SHP77 treated with DMSO at 0.1 percent for 48 hours (cell line): ENCODE measurements at places on chromosomes 2 and 18.

DNA sequence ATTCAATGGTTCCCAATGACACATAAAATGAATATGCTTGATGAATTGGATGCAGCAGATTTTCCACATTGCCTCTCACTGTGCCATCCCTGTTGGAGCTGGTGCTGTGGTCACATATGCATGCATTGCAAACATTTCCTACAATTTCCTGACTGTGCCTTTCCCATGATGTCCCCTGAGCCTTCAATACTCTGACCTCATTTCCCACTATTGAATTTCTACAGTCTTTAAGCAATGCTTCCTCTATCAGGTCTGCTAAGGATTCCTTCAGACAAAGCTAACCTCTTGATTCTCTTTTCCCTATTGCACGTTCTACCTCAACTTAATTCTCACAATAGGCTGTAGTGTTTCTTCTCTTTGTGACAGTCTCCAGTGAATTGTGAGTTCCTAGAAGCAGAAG, 342.5 kb upstream of the CRIM1 start:
- DNase-seq, result no peak

- DNase-seq, result no peak
These were observed 38.4 kb downstream of the KIDINS220 start for GRCh38 chr2:8799004-8799403.

DNA sequence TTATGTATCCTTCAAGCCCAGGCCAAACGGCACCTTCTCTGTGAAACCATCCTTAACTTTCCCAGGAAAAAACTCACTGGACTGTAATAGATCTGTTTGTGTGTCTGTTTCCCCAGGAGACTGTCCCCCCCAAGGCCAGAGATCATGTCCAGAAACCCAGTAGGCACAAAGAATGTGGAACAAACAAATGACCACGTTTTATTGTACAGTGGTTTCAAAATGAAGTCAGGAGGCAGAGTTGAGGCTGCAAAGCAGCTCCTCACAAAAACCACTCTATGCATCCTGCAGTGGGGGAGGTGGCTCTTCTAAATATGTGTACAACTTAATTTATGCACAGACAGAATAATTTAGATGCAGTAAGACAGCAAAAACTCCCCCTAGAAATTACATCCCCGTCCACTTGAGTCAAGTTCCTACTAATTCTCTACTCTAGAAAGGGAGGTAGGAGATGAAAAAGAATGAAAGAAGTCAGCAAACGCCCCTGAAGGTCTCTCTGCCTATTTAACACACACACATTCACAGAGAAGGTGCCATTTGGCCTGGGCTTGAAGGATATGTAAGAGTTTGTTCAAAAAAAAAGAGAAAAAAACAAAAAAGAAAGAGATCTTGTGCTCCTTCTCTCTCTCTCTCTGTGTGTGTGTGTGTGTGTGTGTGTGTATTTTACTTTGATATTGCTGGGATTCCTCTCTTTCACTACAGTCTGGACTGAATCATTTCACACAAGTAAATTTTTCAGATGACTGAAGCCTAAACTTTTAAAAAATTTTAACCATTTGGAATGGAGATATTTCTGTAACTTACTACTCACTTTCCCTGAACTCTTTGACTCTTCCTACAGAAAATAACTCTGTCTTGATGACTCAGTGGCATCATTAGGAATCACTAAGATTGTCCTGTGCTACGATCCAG, 19.5 kb downstream of the BCL2 start:
- no peak for DNase-seq

DNA sequence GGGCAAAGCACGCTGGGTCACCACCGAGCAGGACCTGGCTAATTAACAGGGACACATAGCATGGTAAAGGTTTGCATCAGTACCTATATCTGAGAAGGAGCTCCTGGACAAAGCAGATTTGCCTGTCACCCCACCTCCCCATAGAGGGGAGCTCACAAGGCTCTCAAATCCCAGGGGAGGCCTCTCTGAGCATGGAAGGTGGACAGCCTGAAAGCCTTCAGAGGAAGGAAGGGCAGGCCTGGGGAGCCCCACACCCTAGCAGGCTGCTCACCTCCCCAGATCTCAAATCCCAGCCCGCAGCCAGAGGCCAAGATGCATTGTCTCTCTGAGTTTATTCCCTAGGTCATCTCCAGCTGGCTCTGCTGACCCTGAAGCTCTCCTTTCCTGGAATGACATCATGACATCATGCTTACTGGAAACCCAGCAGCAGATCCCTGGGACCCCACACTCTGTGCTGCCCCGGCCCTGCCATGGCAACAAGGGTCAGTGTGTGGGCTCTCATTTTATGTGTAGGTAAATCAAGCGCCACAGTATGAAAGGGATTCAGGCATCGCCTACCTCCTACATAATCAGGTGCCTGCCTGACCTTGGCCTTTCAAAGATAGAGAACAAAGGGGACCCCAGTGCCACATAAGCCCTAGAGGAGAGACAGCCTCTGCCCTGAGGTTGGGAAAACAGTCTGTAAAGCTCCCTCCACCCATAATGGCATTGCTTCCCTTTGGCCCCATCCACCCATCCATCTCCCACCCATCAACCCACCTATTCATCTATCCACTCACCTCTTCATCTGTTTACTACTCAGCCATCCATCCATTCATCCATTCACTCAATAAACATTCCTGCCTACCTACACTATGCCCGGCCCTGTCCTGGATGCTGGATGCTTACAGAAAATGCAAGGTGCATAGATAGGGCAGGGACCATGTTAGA, 15.7 kb upstream of the TEX51 start:
- DNase-seq, result no peak

DNA sequence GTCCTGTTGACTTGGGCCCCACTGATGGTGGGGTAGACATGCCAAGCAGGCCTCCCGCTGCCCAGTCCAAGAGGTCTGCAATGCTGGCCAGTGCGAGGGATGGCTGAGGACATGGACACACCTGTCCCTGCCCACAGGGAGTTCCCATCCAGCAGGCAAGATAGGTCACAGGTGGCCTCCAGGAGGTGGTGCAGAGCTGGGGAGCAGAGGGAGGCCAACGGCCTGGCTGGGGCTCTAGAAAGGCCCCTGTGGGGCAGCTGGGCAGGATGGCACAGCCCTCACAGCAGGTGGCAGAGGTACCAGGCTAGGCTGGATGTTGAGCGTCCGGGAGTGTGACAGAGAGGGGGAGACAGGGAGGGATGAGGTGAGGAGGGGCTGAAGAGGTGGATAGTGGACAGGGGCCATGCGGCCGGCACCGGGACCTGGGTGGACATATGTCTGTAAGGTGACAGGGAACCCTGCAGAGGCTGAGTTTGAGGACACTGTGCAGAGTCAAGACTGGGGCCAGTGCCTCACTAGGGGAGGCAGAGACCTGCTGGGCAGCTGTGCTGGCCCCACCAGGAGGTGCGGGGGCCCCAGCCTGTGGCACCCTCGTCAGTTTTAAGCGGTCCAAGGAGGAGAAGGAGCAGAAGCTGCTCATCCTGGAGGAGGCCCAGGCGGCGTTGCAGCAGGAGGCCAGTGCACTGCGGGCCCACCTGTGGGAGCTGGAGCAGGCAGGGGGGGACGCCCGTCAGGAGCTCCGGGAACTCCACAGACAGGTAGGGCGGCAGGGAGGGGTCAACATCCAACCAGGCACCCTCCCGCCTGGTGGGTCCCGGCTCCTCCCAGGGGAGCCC, 34.3 kb upstream of the SNED1 start:
- no peak for DNase-seq

DNA sequence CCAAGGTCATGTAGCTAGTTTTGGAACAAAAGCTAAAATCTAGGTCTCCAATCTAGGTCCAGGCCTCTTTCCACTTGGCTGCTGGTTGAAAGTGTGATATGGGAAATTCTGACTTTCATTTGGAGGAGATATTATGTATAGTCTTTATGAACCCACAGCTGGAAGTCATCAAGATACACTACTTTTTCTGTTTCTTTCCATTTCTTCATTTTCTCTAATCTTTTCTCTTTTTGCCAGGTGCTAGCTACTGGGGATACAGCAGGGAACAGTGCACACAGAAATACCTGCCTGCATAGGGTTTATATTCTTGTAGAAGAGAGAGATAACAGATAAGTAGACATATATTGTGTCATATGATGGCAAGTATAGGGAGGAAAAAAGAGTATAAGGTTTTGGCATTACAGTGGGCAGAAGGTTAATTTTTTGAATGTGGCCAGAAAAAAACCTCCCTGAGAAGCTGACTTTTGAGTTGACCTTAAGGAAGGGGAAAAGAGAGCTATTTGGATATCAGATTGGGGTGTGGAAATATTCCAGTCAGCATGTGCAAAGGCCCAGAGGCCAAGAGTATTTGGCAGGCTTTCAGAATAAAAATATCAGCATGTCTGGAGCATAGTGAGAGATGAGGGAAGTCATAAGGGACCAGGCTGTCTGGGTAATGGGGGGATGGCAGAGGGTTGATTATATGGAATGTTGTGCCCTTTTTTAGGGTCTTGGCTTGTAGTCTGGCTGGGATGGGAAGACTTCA, 15.6 kb downstream of the IL1R1 start:
- no peak for DNase-seq

- no peak for DNase-seq
These were observed 382.6 kb upstream of the ZNF804A start for GRCh38 chr2:184215745-184216144.

- DNase-seq, result peak; percentile 18
These were observed 455.1 kb upstream of the DDX18 start for GRCh38 chr2:117359266-117359914.

GRCh38 chr2:236717729-236718128, 148.1 kb downstream of the ACKR3 start:
- DNase-seq, result no peak

- DNase-seq, result no peak
These were observed 146.1 kb upstream of the LINC00305 start for GRCh38 chr18:64294967-64295366.

GRCh38 chr18:40197711-40198110, 1757.3 kb upstream of the PIK3C3 start:
- DNase-seq, result no peak

DNA sequence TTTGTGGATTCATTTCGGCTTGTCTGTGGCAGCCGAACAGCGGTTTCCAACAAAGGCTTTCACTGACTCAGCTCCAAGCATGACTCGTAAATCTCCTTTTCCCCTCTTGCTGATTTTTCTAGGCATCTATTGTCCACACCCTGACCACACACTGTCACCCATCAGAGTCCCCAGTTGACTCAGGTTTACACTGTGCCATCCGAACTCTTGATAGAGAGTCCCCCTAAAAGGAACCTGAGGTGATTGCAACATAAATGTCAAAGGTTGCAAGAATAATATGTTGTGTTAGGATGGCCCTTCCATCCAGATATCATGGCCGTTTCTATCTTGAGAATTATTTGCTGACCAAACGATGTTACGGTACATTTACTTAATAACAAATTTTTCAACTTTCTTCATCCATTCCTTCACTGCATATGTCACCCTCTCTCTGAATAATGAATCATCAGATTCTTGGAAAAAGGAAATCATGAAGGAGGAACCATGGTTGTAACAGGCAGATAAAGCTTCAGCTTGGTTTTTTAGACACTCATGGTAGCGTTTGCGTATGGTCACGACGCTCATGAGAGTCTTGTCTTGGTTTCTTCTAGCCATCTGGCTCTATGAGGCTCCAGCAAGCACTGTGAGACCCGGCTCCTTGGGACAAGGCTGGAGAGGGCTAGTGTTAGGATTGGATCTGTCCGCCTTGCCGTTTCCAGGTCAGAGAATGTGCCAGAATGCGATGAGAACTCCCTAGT, 72.1 kb downstream of the NPAS2 start:
- no peak for DNase-seq

DNA sequence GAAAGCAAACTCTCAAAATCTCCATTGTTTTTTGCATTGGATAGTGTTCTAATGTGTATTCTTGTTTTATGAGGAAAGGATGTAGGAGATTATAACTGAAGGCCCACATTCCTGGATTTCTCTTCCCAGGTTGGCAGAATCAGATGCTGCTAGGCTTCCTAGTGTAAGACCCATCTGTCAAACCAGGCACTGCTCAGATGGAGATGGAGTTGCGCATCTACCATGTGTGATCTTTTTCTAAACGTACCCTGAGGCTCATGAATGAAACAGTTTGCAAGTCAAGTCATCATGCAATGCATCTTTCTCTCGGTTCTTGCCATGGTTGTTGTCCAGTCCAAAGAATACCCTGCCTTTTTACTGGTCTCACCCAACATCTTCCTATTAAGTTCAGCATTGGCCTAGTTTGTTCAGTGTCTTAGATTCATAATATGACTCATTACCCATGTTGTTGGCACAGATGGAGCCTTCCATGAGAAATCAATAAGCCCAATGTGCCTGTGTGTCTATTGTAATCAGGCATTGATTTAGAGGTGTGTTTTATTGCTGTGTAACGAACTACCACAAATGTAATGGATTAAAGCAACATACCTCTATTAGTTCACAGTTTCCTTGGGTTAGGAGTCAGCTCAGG, 127.4 kb downstream of the NYAP2 start:
- no peak for DNase-seq

DNA sequence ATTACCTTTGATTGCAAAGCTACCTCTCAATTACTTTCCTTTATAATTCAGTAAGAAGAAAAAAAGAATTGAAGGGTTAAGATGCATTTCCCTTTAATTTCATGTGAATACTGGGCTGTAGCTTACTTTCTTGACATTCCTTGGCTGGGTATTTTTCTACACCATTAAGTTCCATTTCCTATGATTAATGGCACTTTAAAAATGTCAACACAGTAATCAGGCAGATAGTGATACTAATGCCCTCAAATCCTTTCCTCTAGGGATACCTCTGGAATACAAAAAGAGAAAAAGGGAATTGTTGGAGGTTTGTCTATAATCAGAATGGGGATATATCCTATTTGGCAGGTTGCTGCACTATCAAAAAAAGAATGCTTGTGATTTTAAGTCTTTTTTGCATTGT, 216.9 kb downstream of the SRBD1 start:
- no peak for DNase-seq

- DNase-seq, result no peak
These were observed 671.9 kb upstream of the ZNF804A start for GRCh38 chr2:183926433-183926832.

- DNase-seq, result no peak
These were observed 566.0 kb downstream of the STK39 start for GRCh38 chr2:167681234-167682015.

DNA sequence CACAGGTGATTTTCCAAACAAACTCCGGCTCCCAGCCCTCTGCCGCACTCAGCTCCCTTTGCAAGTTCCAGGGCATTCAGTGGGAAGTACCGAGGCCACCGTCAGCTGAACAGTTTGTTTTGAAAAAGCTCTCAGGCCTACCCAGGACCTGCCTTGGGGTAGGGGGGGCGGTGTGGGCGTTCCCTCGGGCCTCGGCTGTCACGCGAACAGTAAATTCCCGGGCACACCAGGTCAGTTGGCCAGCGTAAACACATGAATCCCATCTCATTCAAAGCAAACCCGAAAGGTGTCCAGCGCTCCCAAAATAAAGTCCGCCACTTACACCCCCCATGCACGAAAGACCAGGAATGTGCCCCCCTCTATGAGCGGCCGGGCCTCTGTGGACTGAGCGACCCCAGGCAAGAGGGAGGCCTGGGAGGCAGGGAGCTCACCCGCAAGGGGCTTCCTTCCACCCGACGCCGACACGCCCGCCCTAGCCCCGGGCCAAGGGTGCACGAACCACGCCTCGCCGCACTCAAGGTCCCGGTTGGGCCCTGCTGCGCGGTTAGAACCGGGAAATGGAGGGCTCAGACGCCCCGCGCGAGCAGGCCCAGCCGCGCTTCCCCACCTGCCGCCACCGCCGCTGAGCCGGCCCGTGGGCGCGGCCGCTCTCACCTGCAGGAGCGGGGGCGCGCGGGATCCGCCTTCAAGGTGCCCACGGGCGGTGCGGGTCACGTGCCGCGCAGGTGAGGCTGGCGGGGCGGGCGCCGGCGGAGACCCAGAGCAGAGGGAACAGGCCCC, at the start of gene WDSUB1:
Gene WDSUB1, minus strand, starts transcription at position 775 of the 780 bp plus-strand sequence. CDS start 3,634 bp downstream, outside the sequence.
- DNase-seq, result no peak

GRCh38 chr2:39142904-39143605, 22.2 kb upstream of the SOS1 start:
- DNase-seq, result no peak
